Ascending aorta (tissue), 2 donors: ENCODE measurements at places on chromosomes 16 and 17.

DNA sequence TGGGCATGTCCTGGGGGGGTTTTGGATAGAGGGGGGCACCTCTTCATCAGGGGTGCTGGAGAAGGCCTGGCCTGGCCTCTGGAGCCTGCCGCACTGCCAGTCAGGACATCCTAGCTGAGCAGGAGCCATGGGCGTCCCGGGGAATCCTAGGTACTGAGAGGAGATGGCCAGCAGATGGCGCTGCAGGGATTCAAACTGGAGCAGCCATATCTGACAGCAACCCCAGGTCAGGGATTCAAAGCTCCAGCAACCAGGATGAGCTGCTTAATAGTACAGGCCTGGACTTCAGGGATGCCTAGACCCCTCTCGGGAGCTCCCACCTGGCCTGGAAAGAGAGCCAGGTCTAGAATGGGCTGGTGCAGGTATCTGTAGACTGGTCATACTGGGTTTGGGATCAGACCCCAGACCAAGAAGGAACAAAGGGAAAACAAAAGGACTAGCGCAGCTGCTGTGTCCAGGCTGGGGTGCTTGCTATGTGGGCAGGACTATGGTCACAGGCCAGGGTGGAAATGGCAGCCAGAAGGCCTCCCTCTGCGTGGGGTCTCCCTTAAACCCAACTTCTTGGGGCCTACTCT, 306.9 kb upstream of the RBFOX1 start:
- peak; percentile 66 for DNase-seq

GRCh38 chr17:13134076-13134475, 116.2 kb upstream of the ELAC2 start:
- DNase-seq, result no peak

GRCh38 chr16:2121853-2122252, 13.8 kb downstream of the PKD1 start:
- DNase-seq, result peak; percentile 78

DNA sequence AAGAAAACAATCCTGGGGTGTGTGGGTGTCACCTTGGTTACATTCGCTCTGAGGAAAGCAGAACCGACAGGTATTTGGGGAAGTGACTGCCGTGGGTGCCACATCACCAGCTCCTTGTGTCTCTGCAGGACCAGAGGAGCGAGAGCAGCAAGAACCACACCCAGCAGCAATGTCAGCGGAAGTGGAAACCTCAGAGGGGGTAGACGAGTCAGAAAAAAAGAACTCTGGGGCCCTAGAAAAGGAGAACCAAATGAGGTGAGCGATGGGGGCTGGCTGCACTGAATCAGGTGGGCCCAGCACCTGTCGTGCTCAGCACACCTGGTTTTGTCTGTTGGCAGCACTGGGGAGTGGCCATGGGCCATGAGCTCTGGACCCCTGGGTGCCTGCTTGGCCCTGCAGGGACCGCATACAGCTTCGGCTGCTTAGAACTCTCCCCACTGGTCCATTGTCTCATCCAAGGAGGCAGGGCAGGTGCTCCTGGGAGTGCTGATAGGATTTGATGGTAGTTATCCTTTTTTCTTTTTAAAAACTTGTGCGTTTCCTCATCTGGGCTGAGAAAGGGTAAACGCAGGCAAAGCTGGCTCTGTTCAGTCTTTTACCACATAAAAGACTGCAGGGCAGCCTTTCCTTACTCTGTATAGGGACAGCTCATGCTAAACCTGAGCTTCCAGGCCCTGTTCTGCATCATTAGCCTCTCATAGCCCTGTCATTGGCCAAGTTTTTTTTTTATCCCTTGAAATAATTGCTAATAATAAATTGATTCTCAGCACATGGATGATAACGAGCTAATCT, 29.4 kb downstream of the HMOX2 start:
- DNase-seq, result no peak

GRCh38 chr17:6356562-6356961, 78.4 kb downstream of the AIPL1 start:
- DNase-seq, result no peak

GRCh38 chr16:87570938-87571867, 31.1 kb upstream of the JPH3 start:
- peak; percentile 86 for DNase-seq

DNA sequence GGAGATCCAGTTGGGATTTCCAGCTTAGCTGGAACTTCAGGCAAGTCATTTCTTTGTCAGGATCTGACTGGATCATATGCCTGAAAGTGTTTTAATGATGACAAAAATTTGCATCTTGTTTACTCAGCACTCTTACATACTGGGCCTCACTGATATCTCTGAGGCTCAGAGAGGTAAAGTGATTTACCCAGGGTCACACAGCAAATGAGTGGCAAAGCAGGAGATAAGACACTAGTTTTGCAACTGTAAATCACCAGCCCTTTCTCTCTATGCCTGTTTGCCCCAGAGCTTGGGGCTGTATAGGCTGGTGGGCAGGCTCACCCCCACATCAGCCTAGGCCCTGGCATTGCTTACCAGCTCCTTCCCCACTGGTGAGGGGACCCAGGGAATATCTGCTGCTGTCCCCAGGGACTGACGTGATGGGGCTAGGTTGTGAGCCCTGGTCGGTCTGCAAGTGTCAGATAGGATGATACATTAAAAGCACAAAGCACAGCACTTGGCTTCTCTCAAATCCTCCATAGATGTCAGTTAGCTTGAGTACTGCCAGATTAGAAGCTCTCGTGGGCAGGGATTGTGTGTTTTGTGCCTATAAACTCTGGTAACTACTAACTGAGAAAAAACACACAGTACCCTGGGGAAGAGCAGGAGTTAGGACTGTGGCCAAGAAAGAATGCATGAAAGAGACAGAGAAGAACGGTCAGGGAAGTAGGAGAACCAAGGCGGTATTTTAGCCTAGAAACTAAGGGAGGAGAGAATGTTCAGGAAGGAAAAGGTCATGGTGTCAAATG, 165.4 kb downstream of the COPRS start:
- DNase-seq, result peak; percentile 51

DNA sequence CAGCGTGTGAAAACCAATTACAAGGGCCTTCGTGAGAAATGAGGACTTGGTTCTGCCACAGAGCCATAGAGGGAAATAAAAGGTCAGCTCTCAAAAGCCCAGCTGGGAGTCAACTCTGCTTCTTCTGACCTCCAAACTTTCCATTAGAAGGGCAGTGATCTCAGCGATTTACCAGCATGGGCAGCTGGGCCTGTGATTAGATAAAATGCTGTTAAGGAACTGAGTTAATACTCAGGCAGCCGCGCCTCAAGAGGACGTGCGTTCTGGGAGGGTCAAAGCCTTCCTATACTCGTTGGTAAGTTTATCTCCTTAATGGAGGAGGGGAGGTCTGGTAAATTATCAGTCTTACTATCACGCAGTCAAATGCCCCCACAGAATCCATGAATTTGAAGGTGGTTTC, 480.2 kb upstream of the ERCC4 start:
- DNase-seq, result no peak

- DNase-seq, result no peak
Observed at GRCh38 chr16:12898551-12898950, 2.8 kb upstream of the SHISA9 start.

DNA sequence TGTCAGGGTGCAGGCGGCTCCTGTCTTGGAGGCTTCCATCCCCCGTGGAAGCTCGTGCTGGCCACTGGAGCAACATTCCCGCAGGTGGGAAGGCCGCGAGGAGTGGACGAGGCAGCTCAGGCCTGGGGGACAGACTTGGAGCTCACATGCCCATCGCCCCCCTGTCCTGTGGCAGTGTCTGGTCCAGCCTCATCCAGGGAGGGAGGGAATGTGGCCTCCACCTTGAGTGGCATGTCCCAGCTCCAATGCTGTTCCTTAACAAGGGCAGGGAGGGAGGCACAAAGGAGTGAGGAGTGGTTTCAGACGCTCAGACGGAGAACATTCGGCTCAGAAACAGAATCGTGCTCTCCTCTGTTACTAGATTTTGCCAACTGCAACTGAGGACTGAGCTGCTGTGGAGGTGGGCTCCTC, 159.4 kb upstream of the CHMP6 start:
- no peak for DNase-seq
